ENCODE measurements at places on chromosomes 5 and 9.

DNA sequence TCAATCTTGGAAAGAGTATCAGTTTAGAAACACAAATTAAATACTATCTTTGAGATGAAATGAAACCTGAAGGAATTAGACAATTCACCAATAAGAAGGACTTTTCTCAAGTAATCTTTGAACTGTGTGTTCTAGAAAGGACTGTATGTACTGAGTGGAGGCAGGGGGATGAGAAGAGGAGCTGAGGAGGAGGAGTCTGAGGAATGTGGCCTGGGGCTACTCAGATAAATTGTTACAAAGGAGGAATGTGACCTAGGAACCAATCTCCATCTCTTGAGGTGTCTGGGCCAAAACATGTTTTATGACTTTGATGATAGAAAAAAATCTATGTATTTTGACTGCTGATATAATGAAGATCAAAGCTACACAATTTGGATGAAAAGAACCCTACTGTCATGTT is 124.3 kb upstream of the ANKRD55 start:
- peak; percentile 58 for DNase-seq

GRCh38 chr5:142110046-142110531 is 1.5 kb downstream of the NDFIP1 start:
- DNase-seq: peak; percentile 55

DNA sequence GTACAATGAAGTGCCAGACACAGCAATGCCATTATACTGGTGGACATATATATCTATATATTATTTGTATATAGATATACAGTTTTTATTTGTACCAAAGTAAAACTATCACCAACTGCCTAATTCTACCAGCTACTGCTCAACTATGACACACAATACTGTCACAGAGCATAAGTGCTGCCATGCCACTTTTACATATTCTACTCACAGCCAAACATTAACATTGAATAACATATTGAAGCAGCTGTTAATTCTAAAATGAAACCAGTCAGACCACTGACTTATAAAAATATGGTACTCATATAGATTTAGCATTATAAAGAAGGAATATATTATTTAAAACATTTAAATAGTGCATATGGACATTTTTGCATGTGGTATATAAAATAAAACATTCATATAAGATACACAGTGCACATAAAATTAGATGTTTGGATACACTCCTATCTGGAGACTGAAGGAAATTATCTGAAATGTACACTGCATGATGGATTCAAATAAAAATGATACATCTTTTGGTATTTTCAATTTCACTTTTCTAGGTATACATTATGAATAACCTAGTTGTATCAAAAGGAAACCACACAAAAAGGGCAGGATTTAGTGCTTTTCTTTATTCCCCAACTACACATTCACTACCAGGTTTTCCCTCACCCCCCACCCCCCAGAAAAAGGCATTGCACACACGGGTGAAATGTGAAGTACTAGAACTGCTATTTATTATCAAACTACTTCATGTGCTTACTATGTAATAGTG is 48.9 kb downstream of the PKD2L2 start:
- no peak for DNase-seq

- DNase-seq: no peak
Observed at GRCh38 chr5:98768960-98769209, 4.6 kb upstream of the RGMB start.

Measured in M059J (cell line).